ENCODE measurements at places on chromosomes 6 and 20.

- no peak for DNase-seq
Measured at GRCh38 chr6:45645302-45645701, 267.6 kb upstream of the SUPT3H start.

DNA sequence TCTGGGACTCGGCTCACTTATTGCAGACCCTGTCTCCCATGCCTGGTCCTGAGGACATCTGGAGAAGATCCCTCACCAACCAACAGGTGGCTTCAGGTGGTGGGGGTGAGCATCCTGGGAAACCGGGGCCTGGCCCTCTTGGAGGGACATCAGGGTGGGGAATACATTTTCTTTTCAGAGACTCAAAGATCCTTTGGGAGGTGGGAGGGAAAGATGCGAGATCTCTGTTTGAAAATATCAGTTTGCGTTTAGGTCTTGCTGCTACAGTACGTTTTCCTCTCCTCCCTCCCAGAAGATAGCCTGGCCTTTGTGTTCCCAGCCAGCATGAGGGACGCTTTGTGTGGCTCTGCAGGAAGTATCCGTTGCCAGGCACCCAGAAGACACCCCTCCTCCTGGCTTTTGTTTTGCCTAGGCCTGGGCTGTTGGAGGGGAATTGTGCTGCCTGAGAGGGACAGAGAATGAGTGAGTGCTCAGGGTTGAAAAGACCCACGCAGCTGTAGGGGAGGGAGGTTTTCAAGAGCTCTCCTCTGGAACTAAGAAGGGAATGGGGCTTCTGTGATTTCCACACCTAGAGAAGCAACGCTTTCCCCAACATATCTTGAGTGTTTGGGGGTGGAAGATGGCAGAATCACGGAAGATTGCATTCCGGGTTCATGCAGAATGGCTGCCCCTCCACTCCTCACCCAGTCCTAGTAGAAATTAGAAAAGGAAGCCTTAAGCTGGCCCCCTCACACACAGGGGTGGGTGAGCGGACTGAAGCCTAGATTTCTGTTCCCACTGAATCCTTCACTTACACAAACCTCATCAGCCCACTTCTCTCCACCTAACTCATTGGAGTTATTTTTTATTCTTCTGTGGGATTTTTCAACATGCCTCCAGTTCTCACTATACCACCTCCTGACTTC is 22.0 kb upstream of the SLC2A12 start:
- DNase-seq, result no peak

- DNase-seq, result no peak
Measured at GRCh38 chr20:52011093-52011492, 180.5 kb downstream of the ZFP64 start.

DNA sequence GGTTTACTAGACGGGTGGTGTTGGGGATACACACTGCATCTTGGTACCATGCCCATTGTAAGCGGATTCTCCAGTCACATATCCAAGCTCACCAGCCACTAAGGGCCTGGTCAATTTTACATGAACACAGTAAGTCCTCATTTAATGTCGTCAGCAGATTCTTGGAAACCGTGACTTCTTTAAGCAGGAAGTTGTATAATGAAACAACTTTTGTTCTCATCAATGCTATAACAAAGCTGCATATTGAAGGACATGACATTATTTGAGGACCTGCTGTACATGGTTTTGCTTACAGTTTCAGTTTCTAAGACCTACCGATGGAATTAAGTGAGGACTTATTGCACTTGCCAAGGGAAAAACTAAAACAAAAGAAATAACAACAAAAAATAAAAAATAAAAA is 295.6 kb downstream of the SYNE1 start:
- DNase-seq, result no peak

- DNase-seq, result no peak
Measured at GRCh38 chr6:169579407-169580111, 122.3 kb downstream of the WDR27 start.

All from effector CD4-positive, alpha-beta T cell (primary cell).